ENCODE measurements at places on chromosomes 4 and X.

- no peak for DNase-seq
These were observed 207.5 kb downstream of the REPS2 start for GRCh38 chrX:17154001-17154400.

- DNase-seq, result no peak
These were observed 39.9 kb downstream of the SEPSECS start for GRCh38 chr4:25120146-25120940.

DNA sequence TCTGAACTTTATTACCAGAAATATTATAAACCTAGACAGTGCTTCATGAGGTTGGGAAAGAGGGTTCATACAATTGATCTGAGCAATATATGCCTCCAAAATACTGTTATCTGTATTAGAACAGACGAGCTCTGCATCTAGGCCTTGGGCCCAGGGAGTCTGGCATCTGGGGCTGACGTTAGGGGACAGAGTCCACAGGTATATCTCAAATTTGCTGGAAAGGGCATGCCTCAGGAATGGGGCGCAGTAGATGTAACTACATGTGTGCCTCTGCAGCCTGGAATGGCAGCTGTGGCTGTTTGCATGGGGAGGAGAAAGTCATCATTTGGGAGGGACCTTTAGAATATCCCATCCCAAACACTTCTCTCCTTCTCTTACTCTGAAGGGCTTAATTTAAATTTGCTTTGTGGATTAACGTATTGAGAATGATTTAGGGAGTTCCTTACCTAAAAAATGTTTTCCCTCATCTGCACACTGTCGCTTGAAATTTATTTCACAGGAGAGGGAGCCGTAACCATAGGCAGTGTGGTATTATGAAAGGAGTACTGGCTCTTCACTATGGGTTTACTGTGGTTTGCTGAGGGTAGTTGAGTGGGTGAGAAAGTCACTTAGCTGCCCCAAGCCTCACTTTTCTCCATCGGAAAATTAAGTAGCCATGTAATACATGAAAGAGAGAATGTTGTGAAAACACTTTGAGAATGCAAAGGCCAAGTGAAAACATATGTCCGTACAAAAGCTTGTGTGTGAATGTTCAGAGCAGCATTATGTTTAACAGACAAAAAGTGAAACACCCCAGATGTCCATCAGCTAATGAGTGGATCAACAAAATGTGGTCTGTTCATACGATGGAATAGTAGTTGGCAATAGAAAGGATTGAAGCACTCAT is 5.9 kb downstream of the ADD1 start:
- DNase-seq, result no peak

GRCh38 chr4:77052352-77052751 is 23.4 kb downstream of the CCNI start:
- no peak for DNase-seq

DNA sequence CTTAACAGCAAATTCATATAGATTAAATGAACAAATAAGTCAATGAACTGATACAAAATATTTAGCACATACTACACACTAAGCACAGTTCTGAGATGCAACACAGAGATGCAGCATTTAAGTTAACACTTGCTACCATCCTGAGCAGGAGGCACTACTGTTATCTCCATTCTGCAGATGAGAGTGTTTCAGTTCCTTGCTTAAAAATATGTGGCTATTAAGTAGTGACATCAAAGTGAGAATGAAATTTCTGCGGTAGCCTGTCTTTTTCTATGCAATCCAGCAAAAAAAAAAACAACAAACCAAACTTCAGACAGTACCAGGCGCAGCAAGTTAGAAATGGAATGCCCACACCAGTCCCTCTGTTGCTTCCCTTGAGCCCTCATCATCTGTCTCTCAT is 90.8 kb downstream of the SHISA3 start:
- DNase-seq, result no peak

DNA sequence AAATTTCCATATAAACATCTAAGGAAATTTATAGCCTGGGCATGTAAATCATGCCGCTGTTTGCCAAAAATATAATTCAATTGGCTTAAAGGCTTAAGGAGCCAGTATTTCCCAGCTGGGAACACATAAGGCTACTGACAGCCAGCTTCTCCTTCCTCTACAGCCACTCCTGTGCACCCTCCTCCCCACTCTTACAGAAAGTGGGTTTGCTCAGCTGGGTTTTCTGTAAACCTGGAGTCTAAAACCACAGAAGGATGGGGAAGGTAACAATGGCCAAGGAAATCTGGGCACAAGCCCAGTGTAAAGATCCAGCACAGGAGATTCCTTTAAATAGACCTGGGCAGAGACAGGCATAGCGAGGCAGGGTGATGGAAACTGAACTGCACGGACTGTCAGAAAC is 18.5 kb downstream of the ACSL1 start:
- DNase-seq, result no peak

DNA sequence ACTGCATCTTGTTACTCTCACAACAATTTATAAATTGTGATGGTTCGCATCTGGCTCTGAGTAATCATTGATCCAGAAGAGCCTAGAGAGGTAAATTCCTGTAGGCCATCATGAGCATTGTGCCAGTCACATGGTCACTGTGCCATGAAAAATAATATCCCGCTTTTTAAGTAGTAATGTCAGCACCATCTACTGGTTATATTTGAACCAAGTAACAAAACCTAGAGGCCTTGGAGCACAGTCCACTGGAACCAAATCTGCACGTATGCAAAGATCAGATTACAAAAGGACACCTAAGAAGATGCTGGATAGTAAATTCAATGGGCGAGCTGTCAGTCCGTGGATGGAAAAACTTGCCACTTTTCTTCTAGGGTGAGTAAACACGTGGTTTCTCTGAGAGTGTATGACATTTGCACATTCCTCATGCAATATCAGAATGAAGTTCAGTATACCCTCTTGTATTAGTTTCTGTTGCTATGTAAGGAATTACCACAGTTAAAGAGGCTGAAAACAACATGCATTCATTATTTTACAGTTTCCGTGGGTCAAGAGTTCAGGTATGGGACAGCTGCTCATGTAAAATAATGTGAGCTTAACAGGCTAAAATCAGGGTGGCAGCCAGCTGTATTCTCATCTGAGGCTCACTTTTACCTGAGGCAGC is 26.8 kb downstream of the FAM114A1 start:
- DNase-seq, result no peak
